RPMI7951 (cell line): ENCODE measurements at places on chromosomes 16 and 17. TPM values are rescaled to one million over a fixed set of nuclear protein-coding genes. Genes with fewer than 3 reads are reported as not detected.

DNA sequence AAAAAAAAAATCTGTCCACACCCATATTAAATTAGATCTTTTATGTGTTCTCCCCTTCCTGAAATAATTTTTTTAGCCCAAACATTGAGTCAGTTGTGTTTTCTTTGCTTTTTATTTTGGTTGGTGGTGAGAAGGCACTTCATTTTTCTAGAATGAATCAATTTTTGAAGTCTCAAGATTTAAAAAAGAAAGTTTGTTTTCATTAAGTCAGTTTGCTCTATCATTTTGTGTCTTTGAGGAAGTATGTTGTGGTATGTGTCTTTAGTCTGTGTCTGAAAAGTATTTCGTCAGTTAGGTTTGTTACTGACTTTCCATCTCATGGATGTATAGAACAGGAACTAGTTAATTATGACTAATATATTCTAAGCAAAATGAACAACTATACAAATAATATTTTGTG, 3.8 kb downstream of the IGF2BP1 start:
- DNase-seq, result no peak

- DNase-seq, result no peak
Measured at GRCh38 chr16:27267037-27267677, 1.4 kb downstream of the NSMCE1 start.

DNA sequence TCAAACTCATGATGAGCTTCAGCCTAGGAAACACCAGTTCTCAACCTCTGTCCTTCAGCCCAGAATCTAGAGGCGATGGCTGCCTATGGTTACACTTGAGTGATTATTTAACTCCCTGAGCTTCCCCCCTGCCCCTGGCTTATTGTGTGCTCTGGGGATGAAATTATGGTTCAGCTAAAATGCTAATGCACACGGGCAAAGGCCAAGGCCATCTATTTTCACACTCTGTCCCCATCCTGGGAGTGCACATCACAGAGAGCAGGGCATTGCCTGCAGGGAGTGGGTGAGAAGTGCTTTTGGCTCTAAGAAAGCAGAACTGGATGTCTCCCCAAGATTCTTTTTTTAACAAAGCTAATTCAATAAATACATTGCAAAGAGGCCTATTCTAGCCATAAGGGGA, 21.6 kb upstream of the CACNG5 start:
- no peak for DNase-seq

GRCh38 chr17:60256174-60256573, 106.4 kb downstream of the CA4 start:
- no peak for DNase-seq

DNA sequence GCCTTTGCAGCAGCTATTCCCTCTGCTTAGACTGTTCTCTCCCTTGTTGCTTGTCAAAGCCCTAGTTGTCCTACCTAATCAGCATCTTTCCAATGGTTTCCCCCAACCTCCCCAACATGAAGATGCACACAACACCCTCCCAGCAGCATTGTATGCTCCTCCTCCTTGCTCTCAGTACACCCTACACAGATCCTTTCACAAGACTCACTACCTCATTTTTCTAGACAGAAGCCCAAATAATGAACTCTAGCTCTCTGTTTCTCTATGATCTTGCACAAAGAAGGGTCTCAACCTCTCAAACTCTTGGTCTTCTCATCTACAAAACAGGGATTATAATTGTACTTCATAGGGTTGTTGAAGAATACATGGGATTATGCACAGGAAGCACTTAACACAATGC, 19.4 kb downstream of the PSME3IP1 start:
- DNase-seq, result no peak

- no peak for DNase-seq
Measured at GRCh38 chr16:25177831-25178688, 38.7 kb upstream of the AQP8 start.

DNA sequence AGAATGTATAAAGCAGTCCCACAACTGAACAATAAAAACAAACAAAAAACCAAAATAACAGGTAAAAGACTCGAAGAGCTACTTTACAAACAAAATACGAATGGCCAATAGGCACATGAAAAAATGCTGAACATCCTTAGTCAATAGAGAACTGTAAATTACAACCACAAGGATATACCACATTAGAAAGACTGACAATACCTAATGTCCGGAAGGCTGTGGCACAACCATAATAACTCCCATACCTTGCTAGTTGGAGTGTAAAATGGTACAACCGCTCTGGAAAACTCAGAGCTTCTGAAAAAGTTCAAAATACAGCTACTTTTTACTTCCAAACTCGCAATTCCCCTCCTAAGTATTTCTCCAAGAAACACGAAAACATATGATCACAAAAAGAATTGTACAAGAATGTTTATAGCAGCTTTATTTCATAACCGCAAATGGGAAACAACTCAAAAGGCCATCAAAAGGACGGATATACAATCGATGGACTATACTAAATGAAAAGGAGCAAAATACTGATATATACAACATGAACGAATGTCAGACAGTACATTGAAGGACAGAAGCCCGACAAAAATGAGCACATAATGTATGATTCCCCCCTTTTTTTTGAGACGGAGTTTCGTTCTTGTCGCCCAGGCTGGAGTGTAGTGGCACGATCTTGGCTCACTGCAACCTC, 2.3 kb downstream of the TP53 start:
- no peak for DNase-seq

GRCh38 chr16:74257061-74257460, 39.6 kb upstream of the PSMD7 start:
- no peak for DNase-seq

DNA sequence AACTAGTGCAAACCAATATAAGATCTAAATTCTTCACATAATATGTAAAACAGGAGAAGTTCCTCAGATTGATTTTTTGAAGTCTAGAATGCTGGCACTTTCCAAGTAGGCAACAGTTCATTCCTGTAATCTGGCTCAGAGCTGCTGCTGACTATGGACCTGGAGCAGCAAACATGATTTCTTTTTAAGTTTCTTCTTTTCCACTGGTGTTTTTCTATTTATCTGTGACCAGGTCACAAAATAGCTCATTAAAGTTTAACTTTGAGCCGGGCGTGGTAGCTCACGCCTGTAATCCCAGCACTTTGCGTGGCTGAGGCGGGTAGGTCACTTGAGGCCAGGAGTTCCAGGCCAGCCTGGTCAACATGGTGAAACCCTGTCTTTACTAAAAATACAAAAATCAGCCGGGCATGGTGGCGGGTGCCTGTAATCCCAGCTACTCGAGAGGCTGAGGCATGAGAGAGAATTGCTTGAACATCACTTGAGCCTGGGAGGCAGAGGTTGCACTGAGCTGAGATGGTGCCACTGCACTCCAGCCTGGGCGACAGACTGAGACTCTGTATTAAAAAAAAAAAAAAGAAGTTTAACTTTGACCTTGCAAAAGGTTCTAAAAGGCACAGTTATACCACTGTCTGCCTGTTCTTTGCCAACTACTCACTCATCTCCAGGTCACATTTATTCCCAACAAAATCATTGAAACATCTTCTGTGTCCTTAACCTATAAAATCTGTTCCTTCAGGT, 29.4 kb upstream of the SLC13A2 start:
- no peak for DNase-seq

- DNase-seq, result no peak
Measured at GRCh38 chr16:27460663-27461482, 58.9 kb downstream of the IL21R start.

DNA sequence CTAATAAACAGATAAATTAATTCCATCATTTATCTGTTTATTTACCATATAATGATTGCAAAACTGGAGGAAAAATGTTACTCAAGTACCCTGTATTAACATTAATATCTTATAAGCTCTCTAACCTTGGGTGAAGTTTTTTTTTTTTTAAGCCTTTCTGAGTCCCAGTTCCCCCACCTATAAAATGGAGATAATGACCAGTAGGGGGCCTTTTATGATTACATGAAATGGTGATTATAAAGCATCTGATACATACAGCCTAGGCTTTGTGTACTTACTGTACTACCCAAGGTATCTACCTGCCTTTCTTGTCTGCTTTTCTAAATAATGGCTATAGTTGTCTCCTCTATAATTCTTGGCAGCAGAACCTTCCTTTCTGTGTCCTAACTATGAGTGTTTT, 22.6 kb downstream of the LRRC36 start:
- peak; percentile 35 for DNase-seq

DNA sequence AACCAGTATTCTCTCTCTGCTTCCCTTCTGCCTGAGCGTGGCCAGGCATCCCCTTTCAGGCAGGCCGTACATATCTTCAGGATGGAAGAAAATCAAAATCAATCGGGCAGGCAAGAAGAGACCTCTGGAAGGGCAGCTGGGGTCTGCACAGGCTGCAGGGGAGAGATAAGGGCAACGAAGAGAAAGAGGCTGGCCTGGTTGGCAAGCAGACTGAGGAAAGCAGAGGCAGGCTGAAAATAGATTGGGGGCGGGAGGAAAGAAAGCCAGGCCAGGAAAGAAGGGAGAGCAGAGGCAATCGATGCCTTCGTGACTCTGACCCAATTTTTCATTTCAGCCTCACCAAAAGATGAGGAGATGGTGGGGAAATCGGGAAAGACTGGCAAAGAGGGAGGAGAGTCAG, 18.1 kb downstream of the PIPOX start:
- DNase-seq, result no peak

DNA sequence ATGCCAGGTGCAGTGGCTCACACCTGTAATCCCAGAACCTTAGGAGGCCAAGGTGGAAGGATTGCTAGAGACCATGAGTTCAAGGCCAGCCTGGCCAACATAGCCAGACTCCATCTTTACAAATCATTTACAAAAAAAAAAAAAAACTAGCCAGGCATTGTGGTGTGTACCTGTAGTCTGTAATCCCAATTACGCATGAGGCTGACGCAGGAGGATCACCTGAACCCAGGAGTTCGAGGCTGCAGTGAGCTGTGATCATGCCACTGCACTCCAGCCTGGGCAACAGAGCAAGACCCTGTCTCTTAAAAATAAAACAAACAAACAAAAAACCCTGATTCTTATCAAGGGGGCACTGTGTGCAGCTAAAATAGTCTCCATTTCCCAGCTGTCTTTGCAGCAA, 16.8 kb upstream of the HAP1 start:
- DNase-seq, result no peak

- DNase-seq, result peak; percentile 89
Measured at GRCh38 chr16:2520097-2520783, at the start of gene AMDHD2. Gene AMDHD2, plus strand, starts transcription at chr16:2520371. Its CDS starts 88 bp downstream, at chr16:2520459.

DNA sequence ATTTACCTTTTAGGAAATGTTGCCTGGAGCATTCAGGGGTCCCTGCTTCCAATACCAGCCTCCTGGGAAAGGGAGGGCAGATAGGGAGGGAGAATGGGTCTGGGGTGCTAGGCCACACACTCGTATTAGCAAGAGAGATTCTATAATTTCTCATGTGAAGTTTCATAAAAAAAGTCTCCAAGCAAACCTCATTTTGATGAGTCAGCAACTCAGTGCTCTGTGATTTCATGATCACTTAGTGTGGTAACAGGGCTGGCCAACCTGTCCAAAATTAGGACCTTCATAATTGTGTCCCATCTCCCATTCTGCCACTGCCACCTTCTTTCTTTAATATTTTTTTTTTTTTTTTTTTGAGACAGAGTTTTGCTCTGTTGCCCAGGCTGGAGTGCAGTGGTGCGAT, 41.4 kb downstream of the IGF2BP1 start:
- no peak for DNase-seq

GRCh38 chr17:77460514-77461046, 319.8 kb downstream of the SEC14L1 start:
- no peak for DNase-seq

GRCh38 chr17:16007439-16007838, 7.8 kb downstream of the TTC19 start:
- no peak for DNase-seq

DNA sequence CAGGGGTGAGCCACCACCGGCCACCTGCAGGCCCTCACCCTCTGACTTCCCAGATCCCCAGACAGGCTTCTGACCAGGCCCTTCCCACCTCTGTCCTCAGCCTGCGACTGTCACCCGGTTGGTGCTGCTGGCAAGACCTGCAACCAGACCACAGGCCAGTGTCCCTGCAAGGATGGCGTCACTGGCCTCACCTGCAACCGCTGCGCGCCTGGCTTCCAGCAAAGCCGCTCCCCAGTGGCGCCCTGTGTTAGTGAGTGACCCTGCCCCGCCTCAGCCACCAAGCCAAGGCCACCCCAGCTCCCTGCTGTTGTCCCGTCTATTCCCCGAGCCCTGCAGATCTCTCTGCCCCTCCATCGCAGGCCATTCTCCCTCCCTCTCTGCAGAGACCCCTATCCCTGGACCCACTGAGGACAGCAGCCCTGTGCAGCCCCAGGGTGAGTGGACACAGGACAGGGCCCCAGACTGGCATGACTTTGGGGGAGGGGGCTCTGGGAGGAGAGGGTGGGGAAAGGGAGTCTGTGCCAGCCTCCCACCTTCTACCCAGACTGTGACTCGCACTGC, 1.9 kb downstream of the NTN3 start:
- DNase-seq, result no peak

- DNase-seq, result no peak
Measured at GRCh38 chr16:13517841-13518240, 402.1 kb upstream of the ERCC4 start.

DNA sequence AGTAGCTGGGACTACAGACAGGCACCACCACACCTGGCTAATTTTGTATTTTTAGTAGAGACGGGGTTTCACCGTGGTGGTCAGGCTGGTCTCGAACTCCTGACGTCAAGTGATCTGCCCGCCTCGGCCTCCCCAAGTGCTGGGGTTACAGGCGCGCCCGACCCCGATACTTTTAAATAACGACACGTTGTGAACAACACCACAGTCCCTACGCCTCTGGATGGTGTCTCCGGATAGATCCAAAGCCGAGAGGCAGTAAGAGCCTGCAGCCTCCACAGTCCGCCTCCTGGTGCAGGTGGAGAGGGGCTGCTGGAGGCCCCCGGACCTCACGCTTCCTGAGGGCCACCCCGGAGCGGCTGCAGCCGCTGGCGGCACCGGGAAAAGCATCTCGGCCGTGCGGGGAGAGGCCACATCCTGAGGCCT, 741 bp upstream of the TLCD3A start:
- no peak for DNase-seq

Gene NGFR
- 6.4 and 10.1 TPM in 2 replicates for total RNA-seq

Gene SEPTIN1
- not detected in 2 replicates for total RNA-seq

Gene PLK1
- 83.6 and 86.3 TPM in 2 replicates for total RNA-seq

Gene ENPP7
- total RNA-seq, result not detected in 2 replicates

Gene PTGES3L
- total RNA-seq, result 2.0 and 2.3 TPM in 2 replicates

Gene MYO15A
- 0.24 TPM in 1 of 2 replicates, not detected in the other for total RNA-seq
